DMS153 (cell line): ENCODE measurements at places on chromosomes 1 and 21.

- no peak for DNase-seq
Measured at GRCh38 chr1:79074975-79075374, 68.4 kb upstream of the ADGRL4 start.

GRCh38 chr1:245751116-245751515 lies 596.3 kb downstream of the KIF26B start:
- no peak for DNase-seq

DNA sequence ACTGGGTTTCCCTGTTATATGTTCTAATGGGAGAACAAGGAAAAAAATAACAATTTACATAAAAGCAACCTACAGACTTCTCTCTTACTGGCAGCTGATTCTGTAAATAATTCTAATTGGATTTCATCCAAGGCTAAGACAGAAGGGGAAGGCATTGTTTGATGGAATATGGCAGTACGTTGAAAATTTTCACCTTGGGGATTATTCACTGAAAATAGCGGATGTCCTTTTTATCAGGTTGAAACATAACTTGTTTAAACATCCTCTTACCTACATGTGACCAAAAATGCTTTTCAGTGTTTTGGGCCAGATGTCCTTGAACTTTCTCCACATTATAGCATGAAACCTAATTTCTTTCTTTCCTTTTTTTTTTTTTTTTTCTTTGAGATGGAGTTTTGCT lies 24.9 kb downstream of the TSNAX start:
- no peak for DNase-seq

- DNase-seq, result peak; percentile 53
Measured at GRCh38 chr1:191851799-191852595, 306.3 kb upstream of the RGS18 start.

DNA sequence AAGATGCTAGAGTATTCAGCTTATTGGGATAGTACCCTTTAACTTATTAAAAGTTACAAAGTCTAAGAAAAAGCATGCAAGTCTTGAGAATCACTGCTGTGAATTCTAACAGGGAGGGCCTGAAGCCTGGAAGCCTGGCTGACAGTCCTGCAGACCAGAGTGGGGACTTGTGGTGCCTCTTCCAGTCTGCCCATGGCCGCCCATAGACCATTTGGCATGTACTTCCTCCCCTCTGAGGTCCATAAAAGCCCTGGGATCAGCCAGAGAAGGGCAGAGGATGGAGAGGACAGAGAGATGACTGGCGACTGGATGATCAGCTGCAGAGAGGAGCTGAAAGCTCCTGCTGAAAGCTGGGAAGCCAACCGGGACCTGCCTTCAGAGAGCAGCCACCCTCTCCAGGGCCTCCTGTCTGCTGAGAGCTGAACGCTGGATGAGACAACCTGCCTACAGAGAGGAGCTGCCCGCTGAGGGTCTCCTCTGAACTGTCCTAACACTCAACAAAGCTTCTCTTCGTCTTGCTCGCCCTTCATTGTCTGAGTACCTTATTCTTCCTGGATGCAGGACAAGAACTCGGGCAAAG lies 12.5 kb upstream of the SLC1A7 start:
- DNase-seq, result no peak

DNA sequence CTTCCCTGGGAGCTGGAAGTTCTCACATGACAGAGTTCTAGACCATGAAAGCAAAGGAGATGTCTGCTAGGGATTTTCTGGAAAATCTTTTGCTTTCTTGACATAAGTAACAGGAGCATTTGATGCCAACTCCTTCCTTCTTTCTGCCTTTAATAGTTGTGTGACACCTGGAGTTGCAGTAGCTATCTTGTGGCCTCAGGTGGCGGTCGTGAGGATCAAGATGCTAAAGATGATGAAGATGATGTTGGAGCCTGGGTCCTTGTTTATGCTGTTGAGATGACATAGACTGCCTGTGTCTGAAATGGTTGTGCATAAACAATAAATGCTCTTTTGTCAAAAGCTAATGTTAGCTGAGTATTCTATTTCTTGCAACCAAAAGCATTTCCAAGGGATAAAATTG lies 32.7 kb upstream of the KIRREL1 start:
- DNase-seq, result no peak

- DNase-seq, result no peak
Measured at GRCh38 chr1:160081261-160081936, at the start of gene KCNJ9. KCNJ9 (plus strand) TSS chr1:160081538; CDS start chr1:160084031, 2,493 bp downstream.

- DNase-seq, result no peak
Measured at GRCh38 chr1:43590388-43590925, 59.5 kb upstream of the KDM4A start.

DNA sequence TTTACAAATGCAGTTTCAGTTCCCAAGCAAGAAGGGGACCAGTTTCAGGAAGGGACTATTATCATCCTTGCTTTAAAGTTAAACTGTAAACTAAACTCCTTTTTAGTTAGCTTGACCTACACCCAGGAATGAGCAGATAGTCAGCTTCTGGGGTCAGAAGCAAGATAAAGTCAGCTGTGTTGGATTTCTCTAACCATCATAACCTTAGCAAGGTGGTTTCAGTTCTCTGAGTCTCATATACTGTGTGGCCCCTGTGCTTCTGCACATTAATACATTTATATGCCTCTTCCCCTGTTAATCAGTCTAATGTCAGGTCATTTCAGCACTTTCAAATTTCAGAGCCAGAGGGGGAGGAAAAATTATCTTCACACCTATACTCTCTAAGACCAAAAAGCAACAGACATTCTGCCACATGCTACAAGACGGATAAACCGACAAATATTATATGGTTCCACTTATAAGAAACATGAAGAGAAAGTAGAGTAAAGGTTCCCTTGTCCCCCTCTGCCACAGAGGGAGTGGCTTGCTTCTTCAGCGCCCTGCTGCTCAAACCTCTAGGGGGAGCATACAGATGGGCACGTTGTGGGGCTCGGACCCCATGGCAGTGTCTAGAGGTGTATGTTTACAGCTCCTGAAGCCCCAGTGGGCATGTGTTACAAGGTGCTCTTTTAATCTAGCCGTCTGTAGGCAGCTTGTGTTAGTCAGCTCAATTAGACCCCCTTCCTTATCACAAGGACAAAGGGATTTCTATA lies 89.1 kb downstream of the SMYD3 start:
- DNase-seq, result no peak

DNA sequence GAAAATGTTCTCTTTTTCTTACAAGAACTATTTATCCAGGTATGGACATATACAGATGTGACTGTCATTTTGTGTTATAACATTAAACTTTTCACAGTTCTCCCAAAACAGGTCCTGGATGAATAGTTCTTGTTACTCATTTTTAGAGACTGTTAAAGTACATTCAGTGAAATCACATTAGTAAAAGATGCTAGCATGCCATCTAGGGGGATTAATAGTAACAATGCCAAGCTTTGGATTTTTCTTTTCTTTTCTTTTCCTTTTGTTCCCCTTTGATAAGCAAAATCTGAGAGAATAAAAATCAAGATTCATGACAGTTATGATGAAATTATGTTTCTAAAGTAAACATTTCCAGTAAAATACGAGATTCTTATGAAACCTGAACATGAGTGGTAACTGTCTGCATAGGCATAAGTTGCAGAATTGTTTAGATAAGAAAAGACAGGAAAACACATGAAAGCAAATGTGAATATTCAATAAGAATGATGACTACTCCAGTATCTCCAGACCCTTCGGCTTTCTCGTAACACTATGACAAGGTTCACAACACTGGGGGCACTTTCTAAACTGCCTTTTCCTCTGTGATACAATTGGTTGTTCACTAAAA lies 77.5 kb downstream of the TPR start:
- no peak for DNase-seq

DNA sequence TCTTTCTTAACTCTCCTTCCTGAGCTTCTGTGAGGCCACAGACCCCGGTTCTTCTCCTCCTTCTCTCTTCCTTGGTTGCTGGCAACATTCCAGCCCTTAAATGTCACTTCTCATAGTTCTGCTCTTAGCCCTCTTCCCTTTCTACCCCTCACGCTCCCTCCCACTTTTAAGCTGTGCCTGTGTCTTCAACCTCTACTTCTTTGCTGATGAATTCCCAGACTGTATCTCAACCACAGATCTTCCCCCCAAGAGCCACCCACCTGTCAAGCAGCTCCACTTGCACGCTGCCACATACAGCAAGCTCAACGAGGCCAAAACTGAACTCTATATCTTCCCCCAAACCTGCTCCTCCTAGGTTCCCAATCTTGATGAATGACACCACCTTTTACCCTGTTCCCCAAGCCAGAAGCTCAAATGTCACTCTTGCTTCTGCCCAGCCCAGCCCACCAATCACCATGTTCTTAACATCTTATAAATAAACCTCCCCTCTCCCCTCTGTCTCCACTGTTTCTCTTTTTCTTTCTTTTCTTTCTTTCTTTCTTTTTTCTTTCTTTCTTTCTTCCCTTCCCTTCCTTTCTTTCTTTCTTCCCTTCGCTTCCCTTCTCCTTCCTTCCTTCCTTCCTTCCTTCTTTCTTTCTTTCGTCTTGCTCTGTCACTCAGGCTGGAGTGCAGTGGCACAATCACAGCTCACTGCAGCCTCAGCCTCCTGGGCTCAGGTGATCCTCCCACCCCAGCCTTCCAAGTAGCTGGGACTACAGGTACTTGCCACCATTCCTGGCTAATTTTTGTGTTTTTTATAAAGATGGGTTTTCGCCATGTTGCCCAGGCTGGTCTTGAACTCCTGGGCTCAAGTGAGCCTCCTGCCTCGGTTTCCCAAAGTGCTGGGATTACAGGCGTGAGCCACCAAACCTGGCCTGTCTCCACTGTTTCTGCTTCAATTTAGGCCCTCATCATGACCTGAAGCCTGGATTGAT lies 19.8 kb upstream of the PTP4A2 start:
- no peak for DNase-seq

DNA sequence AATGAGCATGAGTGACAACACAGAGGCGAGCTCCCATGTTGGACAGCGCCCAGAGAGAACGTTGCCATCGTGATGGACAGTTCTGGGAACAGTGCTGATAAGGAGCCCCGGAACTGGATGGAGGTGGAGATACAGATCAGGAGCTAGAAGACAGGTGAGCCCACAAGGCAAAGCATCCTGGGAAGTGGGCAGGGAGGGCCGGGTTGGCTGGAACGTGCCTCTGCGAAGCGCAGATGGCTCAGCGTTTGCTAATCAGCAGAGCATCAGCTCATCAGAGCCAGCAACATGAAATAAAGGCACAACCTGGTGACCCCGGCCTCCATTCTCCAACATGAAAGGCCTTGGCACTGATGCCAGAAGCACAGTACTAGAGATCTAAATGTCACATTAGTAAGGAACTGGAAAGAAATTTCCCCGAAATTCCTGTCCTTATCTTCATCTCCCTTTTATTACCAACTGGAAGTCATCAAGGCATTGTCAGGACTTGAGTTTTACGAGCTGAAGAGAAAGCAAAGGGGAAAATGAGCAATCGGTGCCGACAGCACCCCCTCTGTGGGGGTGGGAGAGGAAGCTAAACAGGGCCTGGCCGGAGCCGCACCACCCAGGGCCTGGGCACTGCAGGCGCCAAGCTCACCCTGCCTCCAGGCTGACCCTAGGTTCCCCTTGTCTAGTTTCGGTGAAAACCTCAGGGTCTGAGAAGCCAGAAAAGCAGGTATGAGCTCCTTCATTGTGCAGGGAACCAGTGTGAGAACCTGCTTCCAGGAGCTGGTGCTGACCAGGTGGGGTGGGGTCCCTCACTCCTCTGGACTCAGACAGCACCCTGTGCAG lies 19.9 kb downstream of the ABCA4 start:
- no peak for DNase-seq

DNA sequence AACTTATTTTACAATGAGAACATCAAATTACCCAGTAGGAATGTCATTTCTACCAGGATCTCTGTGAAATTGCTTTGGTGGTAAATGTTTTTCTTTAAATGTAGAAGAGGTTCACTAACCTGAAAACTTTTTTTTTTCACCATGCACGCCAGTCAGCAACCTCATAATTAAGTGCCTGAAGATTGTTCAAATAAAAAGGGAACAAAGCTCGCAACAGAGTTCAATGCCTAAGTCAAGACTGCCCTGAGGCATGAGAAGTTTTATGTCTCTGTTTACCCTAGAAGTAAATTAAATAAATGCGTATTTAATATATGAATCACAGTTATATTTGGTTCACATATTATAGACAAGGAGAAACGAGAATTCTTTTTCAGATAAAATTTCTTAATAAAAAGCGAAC lies 13.8 kb upstream of the SYDE2 start:
- no peak for DNase-seq

DNA sequence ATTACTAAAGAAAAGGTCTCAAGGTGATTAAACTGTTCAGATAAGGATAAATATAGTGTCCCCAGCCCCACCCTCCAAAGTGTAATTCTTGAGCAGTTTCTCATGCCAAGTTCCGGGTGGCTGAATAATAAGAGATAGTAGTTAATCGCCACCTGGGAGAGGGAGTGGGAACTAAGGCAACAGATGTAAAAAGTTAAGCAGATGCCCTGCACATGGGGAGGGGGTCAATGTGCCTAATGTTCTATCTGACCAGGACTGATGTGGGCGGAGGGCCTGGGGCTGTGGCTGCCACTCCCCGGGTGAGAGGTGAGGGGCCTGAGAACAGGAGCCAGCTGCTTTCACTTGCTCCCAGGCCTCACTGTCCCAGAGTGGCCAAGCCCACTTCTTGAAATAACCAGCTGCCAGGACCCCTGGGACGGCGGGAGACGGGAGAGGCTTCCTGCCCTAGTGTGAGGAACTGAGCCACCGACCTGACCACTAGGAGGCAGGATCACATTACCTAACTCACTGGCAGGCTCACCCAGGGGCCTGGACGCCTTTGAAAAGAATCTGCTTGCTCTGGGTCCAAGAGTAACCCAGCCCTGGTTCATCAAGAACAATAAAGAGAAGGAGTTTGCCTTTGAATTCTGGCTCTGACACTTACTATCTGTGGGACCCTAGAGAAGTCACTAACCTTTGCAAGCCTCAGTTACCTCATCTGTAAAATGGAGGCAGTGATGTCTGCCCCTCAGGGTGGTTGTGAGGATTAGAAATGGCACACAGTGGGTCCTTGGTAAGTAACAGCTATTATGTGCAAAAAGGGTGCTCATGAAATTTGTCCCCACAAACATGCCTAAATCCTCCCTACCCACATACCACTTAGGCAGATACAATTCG lies 179.2 kb downstream of the ATG4C start:
- peak; percentile 17 for DNase-seq

GRCh38 chr21:38263493-38263892 lies 6.7 kb downstream of the KCNJ15 start:
- DNase-seq, result no peak

GRCh38 chr1:192284927-192285326 lies 31.9 kb upstream of the RGS21 start:
- no peak for DNase-seq

DNA sequence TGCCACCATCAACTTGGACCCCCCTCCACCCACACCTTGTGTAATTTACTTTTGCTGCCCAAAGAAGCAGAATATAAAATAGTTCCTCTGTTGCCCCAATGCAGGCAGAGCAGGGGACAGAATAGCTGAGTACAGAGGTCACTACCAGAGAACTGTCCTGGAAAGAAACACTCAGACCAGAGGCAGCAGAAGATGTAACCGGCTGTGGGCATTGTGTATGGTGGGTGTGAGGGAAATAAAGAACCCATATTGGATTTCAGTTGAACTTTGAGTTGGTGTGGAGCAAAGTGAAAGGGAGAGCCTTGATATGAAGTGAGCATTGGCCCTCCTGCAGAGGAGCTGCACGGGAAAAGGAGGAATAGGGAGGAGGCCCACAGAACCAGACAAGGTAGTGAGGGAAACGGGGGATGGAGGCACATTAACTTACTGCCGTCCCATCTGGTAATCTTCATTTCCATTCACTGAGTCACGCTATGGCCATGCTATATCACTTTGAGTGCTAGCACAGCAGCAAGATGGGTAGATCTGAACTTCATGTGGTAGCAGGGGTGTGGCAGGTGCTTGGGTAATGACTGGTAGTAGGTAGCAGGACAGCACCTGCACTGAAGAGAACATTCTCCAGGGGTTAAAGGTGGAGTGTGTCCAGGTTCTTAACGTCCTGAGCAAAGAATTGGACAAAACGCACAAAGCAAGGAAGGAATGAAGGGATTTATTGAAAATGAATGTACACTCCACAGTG lies 56.3 kb upstream of the FBXO28 start:
- no peak for DNase-seq
